ENCODE measurements at places on chromosomes 3 and 15.

DNA sequence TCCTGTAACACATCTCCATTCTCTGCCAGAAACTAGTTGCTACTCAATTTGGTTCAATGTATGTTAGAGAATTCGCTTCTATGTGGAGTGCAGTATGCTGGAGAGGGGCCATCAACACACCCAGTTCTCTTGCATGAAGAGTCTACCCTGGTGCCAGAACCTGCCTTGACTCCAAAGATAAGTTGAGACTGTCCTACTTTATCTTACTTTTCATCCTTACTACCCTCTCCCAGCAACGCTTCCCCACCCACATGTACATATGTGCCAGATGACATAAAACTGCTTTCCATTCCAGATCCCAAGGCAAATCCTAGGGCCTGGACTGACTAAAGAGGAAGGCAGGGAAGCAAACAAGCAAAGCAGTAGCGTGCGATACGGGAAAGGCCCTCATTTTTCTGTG, 442.6 kb upstream of the THRB start:
- DNase-seq, result no peak

DNA sequence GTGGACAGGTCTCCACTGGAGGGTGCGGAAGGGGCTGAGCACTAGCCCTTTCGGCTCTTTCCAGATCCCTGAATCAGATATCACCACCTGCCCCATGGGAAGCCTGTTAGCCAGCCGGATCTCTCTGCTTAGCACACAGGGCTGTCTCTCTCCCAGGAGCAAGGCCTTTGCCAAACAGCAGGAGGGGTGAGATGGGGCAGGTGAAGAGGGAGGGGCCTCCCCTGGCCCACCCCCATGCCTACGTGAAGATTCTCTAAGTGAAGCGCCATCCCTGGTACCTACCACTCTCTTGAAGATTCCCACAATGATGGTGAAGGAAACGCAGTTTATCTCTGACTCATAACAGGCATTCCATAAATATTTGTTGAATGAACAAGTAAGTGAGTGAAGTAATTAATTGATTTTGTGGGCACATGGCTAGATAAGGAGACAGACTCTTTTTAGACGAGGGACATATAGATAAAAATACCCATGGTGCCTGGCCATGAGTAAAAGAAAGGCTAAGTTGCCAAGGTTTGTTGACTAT, 19.6 kb upstream of the HCN4 start:
- no peak for DNase-seq

DNA sequence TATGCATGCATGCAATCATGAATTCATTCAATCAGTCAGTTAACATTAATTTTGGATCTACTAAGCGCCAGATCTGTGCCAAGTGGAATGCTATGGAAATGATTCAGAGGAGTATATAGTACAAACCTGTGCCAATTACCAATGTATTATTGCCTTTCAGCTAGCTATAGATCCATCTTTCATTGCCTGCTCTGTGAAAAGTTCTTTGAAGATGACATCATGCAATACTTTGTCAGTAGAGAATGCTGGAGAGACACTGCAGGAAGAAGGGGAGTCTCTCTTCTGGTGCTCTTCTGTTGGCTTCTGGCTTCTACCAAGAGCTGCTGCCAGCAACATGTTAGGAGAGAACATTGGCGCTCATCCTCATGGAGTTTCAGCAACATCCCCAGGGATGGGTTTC, 81.0 kb upstream of the LMCD1 start:
- DNase-seq, result no peak

DNA sequence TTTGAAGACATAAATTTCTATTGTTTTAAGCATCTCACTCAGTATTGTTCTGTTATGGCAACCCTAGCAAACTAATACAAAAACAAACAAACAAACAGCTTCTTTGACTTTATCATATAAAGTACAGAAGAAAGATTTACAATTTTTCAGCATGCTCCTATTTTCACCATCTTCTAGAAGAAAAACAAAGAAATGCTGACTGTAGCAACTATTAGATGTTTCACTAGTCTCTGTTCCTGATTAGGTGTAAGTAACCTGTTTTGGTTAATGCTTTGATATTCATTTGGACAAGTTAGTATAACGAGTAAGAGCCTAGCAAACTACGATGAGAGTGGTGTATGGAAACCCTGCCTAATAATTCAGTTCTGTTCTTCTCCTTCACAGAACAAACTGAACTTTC, 478.5 kb downstream of the NAALADL2 start:
- no peak for DNase-seq

DNA sequence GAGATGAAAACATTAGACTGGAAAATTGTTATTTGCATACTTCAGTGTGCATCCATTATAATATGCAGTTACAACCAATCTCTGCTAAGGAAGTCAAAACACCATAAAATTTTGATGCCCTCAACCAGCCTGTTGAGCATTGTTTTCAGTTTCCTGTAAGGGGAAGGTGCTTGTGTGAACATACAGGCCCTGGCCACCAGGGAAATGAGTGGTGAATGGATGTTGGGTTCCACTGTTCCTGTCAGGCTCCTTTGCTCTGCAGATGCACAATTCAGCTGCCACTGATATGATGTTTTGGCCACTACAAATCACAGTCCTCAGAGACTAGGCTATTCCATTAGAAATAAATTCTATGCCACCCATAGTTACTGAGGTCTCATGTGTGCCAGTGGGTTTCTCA, 184.6 kb downstream of the SYNPR start:
- DNase-seq, result no peak

DNA sequence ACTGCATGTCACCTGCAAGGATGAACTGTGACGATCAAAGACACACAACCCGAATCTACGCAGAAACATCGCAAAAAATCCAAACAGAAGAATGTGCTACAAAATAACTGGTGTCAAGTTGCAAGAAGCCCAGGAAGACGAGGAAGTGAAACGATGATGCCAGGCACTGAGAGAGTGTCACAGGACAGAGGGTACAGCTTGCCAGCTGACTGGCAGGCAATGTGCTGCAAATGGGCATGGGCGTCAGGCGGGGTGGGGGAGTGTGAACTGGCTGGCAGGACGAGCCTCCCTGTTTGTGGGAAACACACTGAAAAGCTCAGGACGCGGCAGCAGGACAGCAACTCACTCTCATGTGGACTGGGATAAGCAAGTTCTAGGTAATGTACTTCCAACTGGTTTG, 28.9 kb upstream of the OCA2 start:
- DNase-seq, result no peak

DNA sequence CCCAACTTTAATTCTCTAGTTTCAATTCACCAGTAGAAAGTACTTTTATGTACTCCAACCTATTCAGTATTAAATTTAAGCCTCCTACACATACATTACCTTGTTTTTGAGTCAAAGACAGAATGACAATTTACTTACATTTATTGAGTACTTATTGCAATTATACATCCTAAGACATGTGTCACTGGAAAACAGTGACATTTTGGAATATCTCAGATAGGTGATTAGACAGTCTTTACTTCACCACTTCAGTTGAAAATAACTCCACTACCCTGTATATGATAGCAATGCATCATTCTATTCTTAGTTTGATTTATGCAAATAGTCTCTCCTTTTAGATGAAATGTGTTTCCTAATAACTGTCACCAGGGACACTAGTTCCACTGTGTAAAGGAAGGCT, 461.5 kb downstream of the TUSC7 start:
- DNase-seq, result no peak

DNA sequence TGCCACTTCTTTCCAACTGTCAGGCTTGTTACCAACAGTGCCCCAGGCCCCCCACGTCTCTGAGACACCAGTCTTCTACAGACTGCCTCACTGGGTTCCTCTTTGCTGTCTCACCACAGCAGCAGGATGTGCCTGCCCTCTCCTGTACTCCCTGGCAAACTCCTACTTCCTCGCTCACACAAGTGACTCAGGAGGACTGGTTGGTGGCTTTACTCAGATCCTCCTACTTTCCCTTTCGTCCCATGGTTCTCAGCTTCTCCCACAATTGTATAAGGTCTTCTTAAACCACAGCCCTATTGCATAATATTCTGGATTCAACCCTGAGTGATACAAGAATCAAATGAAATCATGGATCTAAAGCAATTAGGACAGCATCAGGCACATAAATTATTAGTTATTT, 246.6 kb upstream of the PROK2 start:
- DNase-seq, result no peak

DNA sequence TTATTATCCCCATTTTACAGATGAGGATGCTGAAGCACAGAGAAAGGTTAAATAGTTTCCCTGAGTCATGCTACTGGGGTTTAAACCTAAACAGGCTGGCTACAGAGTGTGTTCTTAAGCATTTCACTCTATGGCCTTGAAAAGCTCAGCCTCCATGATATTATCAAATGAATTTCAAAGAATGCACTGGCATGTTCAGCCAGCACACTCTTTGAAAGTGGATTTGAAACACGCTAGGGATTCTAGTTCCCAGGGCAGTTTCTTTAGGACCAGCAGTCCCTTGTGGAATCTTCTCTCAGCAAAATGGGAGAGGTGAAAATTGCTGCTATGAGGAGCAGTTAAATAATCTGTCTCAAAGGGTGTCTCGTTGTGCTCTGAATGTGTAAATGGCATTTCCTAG, 213.3 kb downstream of the EPHB1 start:
- DNase-seq, result no peak

DNA sequence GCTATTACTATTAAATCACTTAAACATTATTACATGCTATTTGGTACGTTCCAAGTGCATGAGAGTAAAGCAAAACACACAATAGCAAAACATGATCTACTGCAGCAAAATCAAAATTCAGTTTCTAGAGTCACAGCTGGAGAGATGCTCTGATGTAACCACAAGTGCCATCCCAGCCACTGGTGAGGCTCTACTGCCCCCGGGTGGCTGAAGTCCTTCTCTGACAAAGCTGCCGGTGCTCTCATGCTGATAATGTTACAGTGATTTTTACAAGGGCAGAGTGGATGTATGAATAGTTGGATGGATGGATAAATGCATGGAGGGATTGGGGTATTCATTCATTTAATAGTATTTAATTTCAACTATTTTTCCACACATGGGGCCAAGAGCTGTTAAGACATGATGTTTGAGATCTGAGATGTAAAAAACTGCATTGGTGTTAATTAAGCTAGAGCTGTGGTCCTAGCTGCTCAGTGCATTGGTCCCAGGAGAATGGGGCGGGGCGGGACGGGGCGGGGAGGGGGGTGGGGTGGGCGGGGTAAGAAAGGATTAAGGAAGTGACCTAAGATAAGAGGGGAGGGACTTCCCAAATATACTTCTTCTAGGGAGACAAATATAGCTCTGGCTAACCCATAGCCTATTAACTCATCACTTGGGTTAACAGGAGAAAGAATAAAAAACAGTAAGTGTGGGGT, 5.3 kb upstream of the SPESP1 start:
- DNase-seq, result peak; percentile 53

GRCh38 chr3:28050885-28051284, 190.5 kb upstream of the CMC1 start:
- DNase-seq, result no peak

DNA sequence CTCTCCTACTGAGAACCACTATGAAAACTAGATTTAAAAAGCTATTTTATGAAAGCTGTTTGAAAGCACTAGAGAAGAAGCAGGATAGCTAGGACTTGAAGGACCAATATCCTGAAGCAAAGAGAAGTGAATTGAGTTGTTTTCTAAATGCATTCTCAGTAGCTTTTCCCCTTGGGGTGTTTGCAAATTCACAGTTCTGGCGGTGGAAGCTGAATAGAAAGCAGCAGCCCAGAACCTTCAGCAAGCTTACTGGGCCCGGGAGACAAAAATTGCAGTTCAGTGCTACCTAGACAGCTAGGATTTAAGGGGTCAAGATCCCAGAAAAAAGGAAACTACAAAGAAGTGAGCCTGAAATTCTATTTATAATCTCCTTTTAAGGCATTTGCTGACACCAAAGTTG, 31.3 kb upstream of the ANP32A start:
- no peak for DNase-seq

DNA sequence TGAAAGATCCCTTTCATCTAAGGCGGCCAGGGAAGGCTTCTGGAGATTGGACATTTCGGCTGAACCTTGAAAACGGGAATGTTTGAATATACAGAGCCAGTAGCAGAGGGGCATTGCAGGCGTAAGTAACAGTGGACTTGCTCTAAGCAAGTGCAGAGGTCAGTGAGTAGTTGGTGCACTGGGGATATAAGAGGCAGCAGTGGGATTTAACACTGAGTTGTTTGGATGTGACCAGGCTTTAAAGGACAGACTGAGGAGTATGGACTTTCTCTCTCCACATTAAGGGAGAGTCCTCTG, 1.3 kb downstream of the ARNT2 start:
- no peak for DNase-seq

GRCh38 chr15:51647128-51647562, 24.6 kb upstream of the DMXL2 start:
- DNase-seq, result peak; percentile 39

DNA sequence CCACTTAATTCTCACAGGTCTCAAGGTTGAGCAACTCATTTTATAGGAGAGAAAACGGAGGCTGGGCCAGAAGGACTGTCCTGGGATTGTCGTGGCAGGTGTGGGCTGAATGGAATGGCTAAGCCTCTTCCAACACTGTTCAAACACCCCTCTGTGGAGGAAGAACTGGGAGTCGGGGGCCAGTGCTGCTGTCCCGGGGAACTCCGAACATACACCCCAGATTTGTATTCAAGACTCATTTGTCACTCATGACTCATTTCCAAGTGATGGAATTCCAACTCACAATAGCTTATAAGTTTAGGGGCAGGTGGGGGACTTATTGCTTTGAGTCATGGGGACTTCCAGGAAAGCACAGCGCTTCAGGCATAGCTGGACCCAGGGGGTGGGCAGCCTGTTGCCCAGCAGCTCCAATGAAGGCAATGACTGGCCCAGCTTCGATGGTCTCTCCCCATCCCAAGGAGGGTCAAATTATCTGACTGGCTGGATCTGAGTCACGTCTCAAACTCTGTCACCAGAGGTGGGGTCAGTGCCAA, 72.5 kb downstream of the TM2D3 start:
- DNase-seq, result no peak

All from hematopoietic multipotent progenitor cell treated with erythropoietin and hydrocortisone succinate and interleukin-3 and kit ligand, for 17 days (in vitro differentiated cells).